Ammon's horn (tissue), 1 donor: ENCODE measurements at places on chromosomes 13 and 19.

- no peak for DNase-seq
Observed at GRCh38 chr13:103895835-103896531, 829.8 kb upstream of the SLC10A2 start.

DNA sequence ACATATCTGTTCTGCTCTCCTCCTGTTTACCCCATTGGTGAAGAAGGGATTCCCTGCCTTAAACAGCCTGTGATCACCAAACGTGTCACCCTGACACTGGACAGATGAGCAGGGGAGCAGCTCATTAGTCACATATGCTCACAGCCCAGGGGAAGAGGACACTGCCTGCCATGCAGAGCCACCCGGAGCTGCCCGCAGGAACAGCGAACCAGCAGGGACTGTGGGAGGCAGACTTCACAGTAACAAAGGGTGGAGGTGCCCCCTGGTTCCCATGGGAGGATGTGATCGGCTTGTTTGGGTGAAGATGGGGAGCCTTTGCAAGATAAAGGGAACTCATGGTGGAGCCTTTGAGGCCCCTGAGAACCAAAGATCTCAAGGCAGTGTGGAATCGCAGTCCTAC is 88.6 kb upstream of the FARP1 start:
- DNase-seq, result no peak

DNA sequence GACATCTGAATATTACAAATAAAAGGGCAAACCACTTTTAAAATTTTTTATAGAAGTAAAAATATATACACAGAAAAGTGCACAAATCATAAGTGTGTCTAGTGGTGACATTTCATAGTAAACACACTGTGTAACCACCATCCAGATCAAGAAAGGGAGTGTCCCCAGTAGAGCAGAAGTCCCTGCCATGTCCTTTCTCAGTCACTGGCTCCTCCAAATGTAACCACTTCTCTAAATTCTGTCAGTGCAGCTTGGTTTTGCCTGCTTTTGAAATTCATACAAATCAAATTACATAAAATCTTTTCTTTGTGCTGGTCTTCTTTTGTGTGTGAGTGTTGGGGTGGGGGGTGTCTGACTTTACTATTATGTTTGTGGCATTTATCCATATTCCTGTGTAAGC is 116.5 kb downstream of the RBM26 start:
- DNase-seq, result no peak

GRCh38 chr19:9941671-9942070 is 5.4 kb upstream of the OLFM2 start:
- no peak for DNase-seq

DNA sequence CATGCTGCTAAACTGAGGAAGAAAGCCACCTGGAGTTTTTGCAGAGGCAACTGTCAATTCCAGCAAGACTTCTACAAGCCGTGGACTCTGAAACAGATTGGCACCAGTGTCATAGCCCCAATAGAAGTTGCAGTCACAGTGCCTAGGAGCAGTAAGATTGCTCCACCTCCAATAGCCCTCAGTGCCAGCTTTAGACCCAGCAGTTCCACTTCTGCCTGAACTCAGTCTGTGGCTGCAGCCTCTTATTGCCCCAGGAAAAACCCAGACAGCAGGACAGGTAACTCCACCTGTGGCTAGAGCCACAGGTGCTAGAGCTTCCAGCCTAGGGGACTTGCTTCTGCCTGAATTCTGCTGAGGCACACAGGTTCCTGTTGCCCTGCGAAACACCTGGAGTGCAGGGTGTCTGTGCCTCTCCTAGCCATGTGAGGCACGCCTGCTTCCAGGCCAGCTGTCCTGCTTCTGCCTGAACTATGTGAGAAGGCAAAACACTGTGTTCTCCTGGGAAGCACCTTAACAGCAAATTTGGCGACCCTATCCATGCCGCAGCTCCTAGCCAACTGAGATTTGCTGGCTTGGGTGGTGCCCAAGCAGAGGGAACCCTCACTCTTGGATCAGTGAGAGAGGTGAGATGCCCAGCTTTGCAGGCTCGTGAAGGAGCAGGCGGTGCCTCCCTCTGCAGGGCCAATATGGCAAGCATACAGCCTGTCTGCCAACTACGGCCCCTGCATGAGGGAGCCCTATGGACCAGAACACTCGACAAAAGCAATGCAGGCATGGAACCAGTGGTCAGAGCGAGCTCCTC is 607.6 kb downstream of the PCDH17 start:
- DNase-seq, result no peak

GRCh38 chr19:4830768-4831265 is 695 bp downstream of the TICAM1 start:
- DNase-seq, result no peak

- DNase-seq, result no peak
Observed at GRCh38 chr13:28410096-28410495, 84.8 kb downstream of the FLT1 start.

DNA sequence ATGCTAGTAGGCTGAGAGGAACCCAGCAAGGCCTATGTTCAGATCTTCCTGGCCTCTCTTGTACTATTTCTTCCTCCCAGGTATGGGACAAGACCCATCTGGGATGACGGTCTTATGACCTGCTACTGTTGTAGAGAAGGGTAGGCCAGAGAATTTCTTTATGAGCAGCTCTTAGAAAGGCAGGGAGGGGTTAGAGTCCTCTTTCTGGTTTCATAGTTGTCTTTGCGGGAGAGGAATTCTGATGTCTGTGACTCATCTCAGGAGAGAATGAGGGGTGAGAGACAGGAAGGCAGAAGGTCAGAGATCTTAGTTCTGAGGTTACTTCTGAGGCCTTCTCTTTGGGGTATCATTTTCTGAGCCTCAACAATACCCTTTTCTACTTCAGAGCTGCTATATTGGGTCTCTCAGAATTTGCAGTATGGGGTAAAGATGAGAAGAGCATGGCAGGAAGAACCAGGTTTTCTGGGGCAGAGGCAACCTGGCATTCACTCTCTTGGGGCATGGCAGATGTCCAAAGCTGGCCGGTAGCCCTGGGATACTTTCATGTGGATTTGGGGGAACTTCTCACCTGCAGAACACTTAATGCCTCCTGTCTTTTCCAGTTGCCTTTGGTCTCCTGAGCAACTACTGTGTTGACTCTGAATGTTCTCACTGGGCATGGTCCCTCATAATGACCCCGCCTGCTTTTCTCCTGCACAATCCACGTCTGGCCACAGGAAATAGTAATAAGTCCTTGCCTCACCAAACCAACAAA is 154.4 kb downstream of the GGACT start:
- no peak for DNase-seq

GRCh38 chr13:61463024-61463423 is 47.4 kb upstream of the PCDH20 start:
- no peak for DNase-seq

- DNase-seq, result peak; percentile 25
Observed at GRCh38 chr19:28829762-28830161, 383.2 kb downstream of the UQCRFS1 start.

DNA sequence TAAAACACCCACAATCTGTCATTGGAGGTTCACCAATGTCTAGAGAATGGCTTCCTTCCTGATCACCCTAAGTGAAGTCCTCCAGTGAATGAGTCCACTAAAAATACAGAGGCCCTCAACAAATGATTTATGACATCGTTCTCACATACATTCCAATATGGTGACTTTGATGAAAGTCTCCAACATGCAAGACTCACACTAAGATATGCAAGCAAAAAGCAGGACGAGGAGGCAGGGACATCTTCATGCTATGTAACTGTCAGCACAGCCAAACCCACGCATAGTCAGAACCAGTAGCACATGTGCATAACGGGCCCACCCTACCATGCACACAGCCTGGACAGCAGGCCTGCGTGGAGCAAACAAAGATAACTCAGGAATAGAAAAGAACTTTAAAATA is 16.6 kb upstream of the LSM14A start:
- no peak for DNase-seq

DNA sequence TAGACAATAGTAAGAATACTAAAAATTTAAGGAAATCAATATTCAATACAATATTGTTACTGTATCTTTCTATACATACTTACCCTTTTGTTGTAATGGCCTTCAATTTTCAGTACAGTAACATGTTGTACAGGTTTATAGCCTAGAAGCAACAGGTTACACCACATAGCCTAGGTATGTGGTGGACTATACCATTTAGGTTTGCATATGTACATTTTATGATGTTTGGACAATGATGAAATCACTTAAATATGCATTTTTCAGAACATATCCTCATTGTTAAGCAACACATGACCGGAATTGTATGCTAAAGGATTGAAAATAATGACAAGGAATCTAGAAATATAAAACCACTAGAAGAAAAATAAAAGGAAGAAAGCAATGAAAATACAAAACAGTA is 611.4 kb downstream of the DACH1 start:
- DNase-seq, result no peak

DNA sequence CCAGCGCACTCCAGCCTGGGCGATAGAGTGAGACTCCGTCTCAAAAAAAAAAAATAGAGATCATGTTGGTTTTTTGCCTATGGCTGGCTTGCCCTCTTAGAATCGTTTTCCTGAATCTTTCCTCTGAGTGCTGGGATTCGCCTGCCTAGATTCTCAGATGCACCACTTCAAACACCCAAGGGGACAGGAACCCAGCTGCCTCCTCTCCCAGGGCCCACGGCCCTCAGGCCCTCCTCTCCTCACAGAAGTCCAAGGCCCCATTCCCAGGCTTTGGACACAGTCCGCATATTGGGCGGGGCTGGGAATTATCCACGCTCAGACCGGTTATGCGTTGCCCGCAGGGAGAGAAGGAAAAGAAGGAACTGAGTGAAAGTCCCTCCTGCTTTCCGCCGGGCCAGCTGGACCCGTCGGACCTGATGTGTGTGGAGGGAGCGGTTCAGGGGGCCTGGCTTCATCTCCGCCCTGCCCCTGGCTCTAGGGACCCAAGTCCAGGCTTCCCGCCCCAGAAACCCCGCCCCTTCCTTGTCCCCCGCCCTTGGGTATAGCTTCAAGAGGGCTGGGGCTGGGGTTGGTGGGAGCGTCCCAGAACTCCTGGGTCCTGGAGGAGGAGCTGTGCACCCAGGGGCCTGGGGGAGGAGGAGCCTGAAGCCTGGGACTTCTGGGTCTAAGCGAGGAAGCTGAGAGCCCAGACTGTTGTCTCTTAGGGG is 5.8 kb downstream of the PPFIA3 start:
- DNase-seq, result no peak

- DNase-seq, result no peak
Observed at GRCh38 chr13:25686831-25687470, 315.2 kb downstream of the ATP8A2 start.

GRCh38 chr19:48290401-48290770 is 20.5 kb downstream of the ZNF114 start:
- no peak for DNase-seq

DNA sequence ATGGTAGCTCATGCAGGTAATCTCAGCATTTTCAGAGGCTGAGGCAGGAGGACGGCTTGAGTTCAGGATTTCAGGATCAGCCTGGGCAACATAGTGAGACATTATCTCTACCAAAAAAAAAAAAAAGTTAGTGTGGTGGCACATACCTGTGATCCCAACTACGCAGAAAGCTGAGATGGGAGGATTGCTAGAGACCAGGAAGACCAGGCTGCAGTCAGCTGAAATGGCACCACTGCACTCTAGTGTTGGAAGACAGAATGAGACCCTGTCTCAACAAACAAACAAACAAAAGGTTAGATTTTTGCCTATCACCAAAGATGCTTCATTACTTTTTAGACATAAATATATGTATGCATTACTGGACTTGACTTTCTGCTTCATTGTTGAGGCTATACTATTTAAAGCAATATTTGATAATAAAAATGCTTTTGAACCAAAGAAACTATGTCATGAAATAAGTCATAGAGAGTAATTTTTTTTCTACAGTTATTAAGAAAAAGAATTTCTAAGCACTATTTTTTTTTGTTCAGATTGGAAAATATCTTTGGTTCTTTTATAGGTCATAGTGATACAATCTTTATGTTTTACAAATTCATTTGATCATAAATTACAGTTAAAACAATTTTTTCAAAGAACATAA is 1180.1 kb upstream of the ATXN8OS start:
- peak; percentile 53 for DNase-seq

- no peak for DNase-seq
Observed at GRCh38 chr19:42409477-42409876, 17.7 kb downstream of the LIPE start.

DNA sequence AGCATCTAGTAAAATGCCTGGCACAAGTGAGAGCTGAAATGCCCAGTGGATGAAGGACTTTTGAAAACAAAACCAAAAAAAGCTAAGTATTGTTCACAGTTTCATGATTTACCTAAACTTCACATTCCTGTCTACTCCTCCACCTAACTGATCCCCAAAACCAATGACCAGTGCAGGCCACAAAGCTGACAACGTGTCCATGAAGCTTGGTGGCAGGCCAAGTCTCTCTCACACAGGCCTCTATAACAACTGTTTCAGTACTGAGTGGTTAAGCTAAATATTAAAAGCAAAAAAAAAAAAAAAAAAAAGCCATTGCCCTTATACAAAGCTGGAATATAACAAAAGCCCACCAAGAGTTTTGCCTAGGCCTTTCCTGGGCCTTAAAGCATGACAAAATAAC is 36.4 kb downstream of the STK24 start:
- no peak for DNase-seq

GRCh38 chr13:108917581-108917980 is 288.2 kb downstream of the MYO16 start:
- DNase-seq, result no peak

GRCh38 chr13:39803156-39803555 is 147.7 kb downstream of the COG6 start:
- no peak for DNase-seq

GRCh38 chr19:31772915-31773314 is 423.7 kb upstream of the TSHZ3 start:
- no peak for DNase-seq

- peak; percentile 7 for DNase-seq
Observed at GRCh38 chr13:100602493-100603111, 14.0 kb upstream of the GGACT start.

GRCh38 chr13:106911627-106912026 is 343.7 kb upstream of the ARGLU1 start:
- DNase-seq, result no peak

GRCh38 chr19:7655581-7655980 is 13.3 kb upstream of the RETN start:
- no peak for DNase-seq

- DNase-seq, result no peak
Observed at GRCh38 chr19:30109565-30109964, 167.5 kb downstream of the URI1 start.

DNA sequence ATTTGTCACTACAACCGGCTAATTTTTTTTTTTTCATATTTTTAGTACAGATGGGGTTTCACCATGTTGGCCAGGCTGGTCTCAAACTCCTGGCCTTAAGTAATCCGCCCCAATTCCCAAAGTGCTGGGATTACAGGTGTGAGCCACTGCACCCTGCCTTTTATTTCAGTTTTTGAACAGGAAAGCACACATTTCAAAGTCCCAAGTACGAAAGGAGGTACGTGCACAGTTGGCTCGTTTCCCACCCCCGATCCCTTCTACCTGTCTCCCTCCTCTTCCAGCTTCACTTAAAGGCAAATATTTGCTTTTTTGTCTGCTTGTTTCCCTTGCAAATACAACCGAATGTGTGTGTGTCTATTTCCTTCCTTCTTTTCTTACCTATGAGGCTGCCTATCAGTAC is 30.5 kb downstream of the ZIC5 start:
- DNase-seq, result no peak
